HFF-Myc (cell line): ENCODE measurements at places on chromosomes 1 and 21.

GRCh38 chr1:61097317-61097716 lies 15.0 kb downstream of the NFIA start:
- DNase-seq: no peak

DNA sequence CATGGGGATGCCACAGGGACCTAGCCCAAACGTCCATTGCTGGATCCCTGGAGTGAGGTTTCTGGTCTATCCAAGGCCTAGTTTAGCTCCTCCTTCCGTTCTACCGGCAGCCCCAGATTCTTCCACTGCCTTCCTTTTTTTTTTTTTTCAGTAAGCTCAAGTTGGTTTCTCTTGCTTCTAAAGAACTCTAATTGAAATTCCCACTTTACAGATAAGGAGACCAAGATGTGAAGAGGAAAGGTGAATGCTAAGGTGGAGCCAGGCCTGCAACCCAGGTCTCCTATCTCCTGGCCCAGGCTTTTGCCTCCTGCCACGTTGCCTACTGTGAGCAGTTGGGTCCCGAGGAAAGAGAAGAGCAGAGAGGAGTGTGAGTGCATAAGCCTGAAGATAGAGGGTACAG lies 31.5 kb upstream of the CLIC4 start:
- no peak for DNase-seq

DNA sequence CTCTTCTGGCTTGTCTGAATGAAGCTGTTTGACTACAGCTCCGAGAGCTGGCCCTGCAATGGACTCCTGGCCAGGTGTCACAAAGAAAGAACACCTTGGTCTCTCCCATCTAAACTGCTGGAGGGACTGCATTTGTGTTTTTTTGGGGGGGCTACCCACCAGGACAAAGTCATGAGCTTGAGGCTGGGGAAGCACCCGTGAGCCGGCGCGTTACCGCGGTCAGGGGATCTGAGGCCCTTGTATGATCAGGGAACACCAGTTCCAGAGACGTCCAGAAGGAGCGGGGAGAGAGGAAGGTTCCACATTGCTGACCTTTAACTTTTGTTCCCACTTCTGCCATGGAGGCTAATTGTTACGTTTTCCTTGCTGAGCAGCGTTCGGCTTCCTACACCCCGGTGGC lies 84.5 kb upstream of the C1orf174 start:
- DNase-seq: no peak

- no peak for DNase-seq
Measured at GRCh38 chr1:2845869-2846268, 44.4 kb upstream of the TTC34 start.

DNA sequence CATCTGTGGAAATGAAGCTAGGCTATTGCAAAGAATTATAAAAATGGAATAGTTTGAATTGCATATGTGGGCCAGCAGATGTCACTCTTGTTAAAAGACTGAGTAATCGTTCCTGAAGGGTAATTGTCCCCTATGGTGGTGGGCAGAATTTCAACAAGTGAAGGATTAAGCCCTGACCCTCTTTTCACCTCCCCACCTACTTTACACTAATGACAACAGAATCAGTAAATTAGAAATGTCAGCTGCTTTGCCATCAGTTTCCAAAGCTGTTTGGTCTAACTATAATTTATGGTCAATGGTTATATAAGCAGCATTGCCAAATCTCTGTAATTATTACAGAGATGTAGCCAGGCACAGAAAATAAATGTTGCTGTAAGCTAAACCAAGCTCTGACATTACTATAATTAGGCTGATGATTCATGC lies 898.6 kb downstream of the AMY1C start:
- DNase-seq: no peak

DNA sequence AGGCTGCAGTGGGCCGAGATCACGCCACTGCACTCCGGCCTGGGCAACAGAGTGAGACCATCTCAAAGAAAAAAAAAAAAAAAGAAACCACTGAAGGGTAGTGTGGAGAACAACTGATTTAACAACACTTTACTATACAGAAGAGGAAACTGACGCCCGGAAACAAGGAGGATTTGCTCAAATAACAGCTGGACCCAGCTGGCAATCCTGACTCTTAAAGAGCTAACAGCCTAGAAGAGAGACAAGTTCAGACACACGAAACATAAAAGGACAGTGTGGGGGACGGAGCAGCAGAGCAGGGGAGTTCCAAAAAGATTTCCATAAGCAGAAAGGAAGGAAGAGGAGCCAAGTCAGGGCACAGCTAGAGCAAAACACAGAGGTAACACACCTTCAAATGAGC lies 4.4 kb downstream of the ECHDC2 start:
- no peak for DNase-seq

- DNase-seq: no peak
Measured at GRCh38 chr1:179205284-179205683, 24.2 kb downstream of the ABL2 start.
